Breast epithelium (tissue), 4 donors: ENCODE measurements at places on chromosomes 12 and 14. TPM values are rescaled to one million over a fixed set of nuclear protein-coding genes. Genes with fewer than 3 reads are reported as not detected.

SLCO1C1 gene
- total RNA-seq, result 0.48 TPM

EMP1 gene
- 207 TPM for total RNA-seq

HNF1A gene
- 0.29 TPM for total RNA-seq

POTEM gene
- total RNA-seq, result not detected

OR10P1 gene
- not detected for total RNA-seq

MAP1LC3B2 gene
- total RNA-seq, result 8.5 TPM

A2ML1 gene
- not detected for total RNA-seq

NEUROD4 gene
- total RNA-seq, result not detected

MUCL1 gene
- total RNA-seq, result 3.4 TPM

GRCh38 chr12:9883175-9883574 lies 1.9 kb downstream of the KLRF2 start:
- no peak for DNase-seq

GRCh38 chr14:69519204-69520100 lies 34.9 kb downstream of the PLEKHD1 start:
- no peak for DNase-seq

GRCh38 chr12:77767756-77768343 lies 62.8 kb upstream of the NAV3 start:
- DNase-seq, result no peak

GRCh38 chr12:7099290-7099996 lies 7.2 kb upstream of the C1R start:
- no peak for DNase-seq

- DNase-seq, result no peak
Observed at GRCh38 chr14:92585981-92586937, 72.7 kb downstream of the RIN3 start.

DNA sequence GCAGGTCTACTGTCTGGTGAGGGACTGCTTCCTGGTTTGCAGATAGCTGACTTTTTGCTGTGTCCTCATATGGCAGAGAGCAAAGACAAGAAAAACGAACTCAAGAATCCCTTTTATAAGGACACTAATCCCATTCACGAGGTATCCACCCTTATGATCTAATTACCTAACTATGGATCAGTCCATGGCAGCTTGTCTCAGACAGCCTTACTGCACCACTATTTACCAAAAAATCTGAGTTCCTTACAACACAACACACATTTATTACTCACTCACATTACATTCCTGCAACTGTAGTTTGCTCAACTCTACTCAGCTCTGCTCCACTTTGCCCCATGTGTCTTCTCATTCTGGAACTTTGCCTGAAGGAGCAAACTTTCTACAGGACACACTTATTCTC lies 10.1 kb upstream of the SLC6A15 start:
- DNase-seq, result no peak

GRCh38 chr14:77543637-77544334 lies 45.2 kb upstream of the ISM2 start:
- no peak for DNase-seq

DNA sequence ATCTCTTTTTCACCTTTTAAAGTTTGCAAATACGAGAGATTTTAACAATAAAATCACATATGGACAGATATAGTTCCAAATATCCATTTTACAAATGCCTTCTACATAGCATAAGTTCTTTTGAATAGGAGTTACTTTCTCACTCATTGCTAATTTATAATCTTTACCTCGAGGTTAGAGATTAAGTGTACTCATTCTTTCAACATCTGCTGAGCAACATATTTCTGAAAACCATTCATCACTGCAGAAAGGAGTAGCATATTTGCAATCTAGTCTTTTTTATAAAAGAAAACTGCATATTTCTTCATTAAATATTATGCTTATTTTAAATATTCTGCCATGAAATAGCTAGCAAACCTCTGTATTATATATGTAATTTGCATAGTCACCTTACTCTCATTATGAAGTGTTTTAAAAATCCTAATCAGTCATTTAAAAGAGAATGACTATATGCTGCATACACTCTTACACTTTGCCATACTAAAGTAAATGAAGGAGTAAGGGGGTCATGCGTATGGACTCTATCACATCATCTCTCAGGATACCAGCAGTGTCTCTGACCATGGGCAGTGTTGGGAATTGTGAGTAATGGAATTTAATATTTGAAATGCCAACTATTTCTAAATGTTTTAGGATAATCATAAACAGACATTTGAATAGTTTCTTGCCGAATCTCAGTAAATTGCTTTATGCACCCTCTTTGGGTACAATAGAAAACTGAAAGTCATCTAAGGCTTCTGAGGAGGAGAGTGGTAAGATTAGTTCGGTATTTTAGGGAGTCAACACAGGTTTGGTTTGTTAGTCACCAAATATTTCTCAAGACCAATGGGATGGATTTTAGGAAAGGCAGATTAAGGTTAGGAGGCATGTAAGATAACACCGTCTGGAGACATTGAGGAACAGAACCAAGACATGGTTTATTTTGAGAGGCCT lies 524.8 kb upstream of the ATP2B1 start:
- no peak for DNase-seq

GRCh38 chr12:106171117-106171750 lies 32.5 kb upstream of the NUAK1 start:
- no peak for DNase-seq

- no peak for DNase-seq
Observed at GRCh38 chr14:91752961-91753360, 21.1 kb upstream of the CATSPERB start.

DNA sequence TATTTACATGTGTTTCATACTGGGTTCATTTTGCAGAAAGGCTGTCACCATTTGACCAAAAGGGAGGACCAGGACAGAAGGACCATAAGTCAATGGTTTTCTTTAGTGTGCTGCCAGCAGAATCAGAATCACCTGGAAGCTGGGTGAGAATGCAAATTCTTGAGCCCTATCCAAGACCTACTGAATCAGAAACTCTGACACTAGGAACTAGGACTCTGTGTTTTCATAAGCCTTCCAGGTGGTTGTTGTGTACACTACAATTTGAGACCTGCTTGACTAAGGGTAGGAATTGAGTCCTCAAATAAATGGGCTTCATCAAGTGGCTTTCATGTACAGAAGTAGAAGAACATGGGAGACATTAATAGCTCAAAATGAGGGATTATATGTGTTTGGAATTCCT lies 32.2 kb downstream of the PDE6H start:
- no peak for DNase-seq

DNA sequence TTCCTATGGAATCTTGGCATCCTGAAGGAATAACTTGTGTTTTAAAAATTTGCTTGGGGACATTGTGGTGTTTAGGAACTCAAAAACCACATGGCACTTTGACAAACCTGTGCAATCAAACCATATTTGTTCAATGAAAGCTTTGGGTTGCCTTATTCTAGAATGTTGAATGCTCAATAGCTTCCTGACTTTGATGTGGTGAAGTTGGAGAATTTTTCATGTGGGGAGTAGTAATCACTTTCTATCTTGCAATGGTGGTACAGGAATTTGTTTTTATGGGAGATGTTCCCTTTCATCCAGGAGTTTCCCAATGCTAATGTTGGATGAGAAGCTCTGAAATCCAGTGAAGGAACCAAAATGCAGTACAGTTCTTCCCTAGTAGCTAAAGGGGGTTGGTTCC lies 42.2 kb upstream of the LDHB start:
- no peak for DNase-seq

GRCh38 chr12:48151103-48151771 lies 6.1 kb downstream of the ASB8 start:
- no peak for DNase-seq

DNA sequence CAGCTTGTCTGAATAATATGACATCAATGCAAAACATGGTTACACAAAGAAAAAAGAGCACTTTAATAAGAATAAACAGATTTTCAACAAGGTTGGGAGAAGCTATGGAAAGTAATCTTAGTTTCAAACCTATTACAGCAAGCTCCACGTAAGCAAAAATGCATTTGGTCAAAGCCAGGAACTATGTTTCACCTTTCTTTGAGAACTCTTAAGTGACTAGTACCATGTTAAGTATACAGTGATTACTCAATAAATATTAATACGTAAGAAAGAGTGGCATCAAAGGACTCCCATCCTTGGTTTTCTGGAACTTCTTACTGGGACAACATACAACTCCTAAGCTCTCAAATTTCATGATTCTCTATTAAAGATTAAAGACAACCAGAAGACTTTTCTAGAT lies 80.7 kb downstream of the ABCC9 start:
- no peak for DNase-seq
